ENCODE measurements at places on chromosomes 1 and 21.

- no peak for DNase-seq
These were observed 7.7 kb upstream of the LAMB3 start for GRCh38 chr1:209659909-209660308.

DNA sequence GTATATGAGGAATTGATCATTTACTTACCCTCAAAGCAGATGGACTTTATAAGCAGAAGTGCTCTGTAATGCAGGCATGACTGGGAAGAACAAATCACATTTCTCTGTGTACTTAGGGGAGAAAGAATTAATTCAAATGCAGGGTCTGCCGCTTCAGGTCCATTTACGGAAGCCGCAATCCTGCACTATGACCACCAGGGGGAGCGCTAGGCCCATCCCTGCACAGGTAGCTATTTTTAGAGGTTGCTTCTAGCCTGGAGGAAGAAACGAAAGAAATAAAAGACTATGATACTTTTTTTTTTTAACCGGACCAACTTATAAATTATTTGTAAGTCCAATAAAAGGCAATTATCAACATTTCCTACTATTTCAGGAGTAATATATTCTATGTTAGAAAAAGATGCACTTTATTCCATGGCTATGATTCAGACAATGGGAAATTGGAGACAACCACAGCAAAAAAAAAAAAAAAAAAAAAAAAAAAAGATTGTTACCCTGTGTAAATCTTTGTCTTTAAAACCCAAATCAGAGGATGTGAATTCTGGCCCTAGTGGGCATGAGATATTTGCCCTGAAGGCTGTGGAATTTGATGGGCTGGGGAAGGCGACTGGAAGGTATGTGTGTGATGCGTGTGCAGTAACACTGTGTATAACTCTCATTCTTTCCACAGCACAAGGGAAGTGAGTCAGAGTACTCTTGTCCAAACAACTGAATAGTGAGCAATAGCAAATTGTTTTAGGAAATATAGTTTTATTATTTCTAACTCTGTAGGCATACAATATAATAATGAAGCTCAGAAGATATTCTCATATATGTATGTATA lies 12.9 kb upstream of the FYB2 start:
- DNase-seq = no peak

DNA sequence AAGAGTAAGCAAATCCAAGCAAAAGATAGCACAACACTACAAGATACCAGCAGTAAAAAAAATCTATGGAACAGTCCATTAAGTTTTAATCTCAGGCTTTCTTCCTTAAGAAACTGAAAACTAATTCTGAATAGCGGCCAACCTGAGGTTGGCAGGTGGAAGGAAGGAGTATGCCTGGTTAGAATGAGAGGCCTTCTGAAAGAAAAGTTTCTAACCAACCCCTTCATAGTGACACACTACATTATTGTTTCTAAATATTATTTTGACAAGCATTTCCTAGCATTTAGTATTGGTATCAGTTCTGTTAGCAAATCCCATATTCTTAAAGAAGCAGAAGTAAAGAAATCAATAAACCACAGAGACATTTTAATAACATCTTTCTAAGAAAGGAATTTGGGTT lies 205.7 kb upstream of the PTBP2 start:
- DNase-seq = no peak

DNA sequence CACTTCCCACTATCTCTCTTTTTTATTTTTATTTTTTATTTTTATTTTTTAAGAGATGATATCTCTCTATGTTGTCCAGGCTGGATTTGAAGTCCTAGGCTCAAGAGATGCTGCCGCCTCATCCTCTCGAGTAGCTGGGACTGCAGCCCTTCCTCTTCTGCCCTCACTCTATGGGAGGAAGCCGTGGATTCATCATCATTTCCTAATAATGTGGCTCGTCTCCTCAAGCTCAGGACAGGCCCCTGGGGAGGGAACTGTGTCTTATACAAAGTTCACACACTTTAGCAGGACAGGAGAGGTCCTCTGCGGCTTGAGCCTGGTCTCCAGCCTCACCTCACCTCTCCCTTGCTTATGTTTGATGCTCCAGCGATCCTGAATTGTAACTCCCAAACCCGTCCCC lies 16.5 kb upstream of the IFFO2 start:
- DNase-seq = no peak

- no peak for DNase-seq
These were observed 131.1 kb upstream of the JUN start for GRCh38 chr1:58914925-58915324.

- DNase-seq = no peak
These were observed 23.6 kb upstream of the PSEN2 start for GRCh38 chr1:226846786-226847185.

GRCh38 chr1:198492872-198493271 lies 47.6 kb downstream of the ATP6V1G3 start:
- no peak for DNase-seq

DNA sequence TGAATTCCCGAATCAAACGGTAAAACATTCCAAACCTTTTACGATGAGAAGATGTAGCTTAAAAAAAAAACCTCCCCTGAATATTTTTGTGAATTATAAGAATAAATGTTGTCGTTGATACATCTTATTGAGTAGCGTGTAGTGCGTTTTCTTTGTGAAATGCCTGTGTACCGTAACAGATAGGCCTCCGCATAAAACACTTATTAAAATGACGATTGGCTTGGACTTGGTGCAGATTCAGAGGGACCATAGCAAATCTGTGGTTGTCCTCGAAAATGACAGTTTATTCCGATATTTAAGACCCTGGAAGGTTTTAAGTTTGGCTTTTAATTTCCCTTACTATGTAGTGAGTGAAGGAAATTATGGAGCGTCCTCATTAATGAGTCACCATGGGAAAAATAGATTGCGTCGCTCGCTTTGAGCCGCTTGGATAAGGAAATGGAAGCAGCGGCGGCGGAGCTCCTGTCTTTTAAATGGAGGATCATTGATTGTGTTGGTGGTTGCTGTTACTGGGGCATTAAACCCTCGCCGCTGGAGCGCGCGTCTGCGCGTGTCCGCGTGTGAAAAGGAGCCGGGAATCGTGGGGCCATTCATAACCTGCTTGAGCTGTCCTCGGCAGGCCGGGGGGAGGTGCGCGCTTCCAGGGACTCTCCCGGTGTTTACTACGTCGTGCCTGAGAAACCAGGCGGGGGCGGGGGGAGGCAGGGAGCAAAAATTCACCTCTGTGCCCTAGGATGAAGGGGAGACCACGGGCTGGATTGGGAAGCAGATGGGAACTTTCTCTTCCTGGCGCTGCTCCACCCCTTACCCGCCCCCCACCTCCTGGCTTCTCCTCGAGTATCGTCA lies 1.6 kb downstream of the SPEN start:
- DNase-seq = peak; percentile 61

DNA sequence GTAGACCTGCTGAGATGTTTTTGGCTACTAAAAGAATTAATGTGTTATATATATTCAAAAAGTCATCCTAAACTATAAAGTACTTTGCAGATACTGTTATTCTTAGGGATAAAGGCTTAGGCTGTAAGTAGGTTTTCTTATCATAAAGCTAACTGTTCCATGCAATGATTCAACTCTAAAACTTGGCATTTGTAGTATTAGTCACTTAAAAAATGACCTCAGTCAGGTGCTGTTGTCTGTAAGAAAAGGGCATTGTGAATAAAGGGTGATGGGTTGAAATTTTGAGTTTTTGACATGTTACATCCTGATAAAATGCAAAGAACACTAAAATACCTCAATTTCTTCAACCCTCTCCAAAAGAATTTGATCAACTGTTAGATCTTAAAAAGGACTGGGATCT lies 32.9 kb downstream of the ADCY10 start:
- no peak for DNase-seq

DNA sequence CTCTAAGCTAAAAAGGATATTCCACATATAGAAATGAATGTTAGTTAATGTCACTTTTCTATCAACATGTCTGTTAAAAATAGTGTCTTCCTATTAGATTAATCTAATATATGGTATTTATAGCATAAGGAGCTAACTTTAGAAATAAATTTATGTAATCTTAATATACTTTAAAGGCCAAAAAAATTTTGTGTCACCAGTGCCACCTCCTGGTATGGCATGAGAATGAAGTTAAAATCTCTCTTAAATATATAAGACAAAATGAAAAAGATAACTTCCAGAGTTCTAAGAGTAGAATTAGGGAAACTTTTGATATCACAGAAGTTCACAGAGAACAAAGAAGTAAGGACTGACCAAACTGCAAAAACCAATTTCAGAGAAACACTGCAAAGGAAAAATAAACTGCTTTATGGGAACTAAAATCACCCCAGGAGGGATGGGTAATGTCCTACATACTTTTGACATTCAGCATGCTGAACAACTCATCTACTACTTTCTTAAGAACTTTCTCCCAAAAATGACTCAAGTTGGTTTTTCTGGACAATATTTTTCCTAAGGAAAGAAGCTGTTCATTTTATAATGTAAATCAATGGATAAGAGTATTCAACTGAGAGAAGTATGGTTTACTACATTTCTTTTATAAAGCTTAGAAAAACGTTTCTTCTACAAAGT lies 82.8 kb downstream of the TRIM33 start:
- DNase-seq = no peak

- DNase-seq = no peak
These were observed 16.9 kb downstream of the SLC19A1 start for GRCh38 chr21:45525153-45525909.

All from NCI-H1436 treated with DMSO at 0.1 percent for 48 hours (cell line).